ENCODE measurements at places on chromosomes 6 and 20. TPM values are rescaled to one million over a fixed set of nuclear protein-coding genes. Genes with fewer than 3 reads are reported as not detected.

DNA sequence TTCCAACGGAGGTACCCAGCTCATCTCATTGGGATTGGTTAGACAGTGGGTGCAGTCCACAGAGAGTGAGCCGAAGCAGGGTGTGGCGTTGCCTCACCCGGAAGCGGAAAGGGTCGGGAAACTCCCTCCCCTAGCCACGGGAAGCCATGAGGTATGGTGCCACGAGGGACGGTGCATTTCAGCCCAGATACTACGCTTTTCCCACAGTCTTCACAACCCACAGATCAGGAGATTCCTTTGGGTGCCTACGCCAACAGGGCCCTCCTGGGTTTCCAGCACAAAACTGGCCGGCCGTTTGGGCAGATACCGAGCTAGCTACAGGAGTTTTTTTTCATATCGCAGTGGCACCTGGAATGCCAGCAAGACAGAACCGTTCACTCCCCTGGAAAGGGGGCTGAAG, 46.9 kb downstream of the STXBP5 start:
- H3K36me3 ChIP-seq, result peaks cover 43% of the 10 kb centered on the region
- no peak overlapping the region for H3K27ac ChIP-seq
- H3K27me3 ChIP-seq, result no peaks in the 10 kb centered on the region
- peaks cover 2% of the 10 kb centered on the region for H3K4me1 ChIP-seq
- no peak for DNase-seq

The ADGRF1 gene
- not detected for total RNA-seq

The QRSL1 gene
- total RNA-seq, result 12.1 TPM

DNA sequence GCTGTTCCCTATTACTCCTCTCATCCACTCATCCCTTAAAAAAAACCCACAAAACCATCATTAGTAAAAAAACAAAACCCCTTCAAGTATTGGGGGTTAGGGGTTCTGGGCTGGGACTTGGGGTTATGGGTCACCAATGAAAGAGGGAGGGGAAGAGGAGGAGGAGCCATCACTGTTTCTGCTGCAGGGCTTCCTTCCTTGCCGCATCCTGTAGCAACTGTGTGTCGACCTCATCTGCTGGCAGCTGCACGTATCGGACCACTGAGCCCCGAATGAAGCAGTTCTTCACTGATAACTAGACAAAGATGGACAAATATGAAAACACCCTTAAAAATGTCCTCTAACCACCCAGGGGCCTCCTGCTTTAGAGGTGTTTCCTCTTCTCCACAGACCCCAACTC, 2.0 kb upstream of the VARS1 start:
- H3K4me3 ChIP-seq, result peak overlapping the region; percentile 76
- no peak for DNase-seq
- peaks cover 11% of the 10 kb centered on the region for H3K36me3 ChIP-seq
- H3K27me3 ChIP-seq, result no peaks in the 10 kb centered on the region

DNA sequence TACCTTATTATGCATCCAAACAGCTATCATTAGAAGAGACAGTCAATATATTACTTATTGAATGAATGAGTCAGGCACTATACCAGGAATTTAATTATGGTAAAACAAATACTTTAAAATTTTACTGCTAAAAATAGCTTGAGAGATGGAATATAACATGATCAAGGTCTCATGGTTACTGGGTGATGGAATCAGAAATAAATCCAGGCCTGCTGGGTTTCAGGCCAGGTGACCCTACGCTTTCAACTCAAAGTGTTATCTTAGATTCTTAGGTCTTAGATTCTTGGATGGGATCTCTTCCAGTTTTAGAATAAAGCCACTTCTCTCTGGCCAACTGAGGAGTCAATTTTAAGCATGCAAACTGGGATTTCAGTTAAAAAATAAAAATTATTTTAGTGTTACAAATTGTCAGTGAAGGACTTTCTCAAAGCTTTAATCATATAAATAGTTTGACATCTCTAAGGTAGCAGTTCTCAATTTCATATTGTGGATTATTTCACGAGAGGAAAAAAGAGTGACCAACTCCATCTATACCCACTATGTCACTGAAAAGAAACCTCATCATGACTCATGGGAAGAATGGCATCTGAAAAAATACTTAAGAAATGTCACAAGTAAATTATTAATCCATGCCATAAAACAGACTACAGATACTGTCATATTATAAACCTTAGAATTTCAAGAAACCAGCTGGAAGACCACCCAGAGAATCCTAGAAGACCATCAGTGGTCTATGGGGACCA, 283.4 kb upstream of the RUNX2 start:
- DNase-seq, result no peak
- H3K4me3 ChIP-seq, result no peak overlapping the region
- no peak overlapping the region for H3K27ac ChIP-seq
- H3K27me3 ChIP-seq, result no peaks in the 10 kb centered on the region

GRCh38 chr20:38217791-38218565, 42.6 kb downstream of the KIAA1755 start:
- H3K4me1 ChIP-seq, result peaks cover 1% of the 10 kb centered on the region
- no peaks in the 10 kb centered on the region for H3K36me3 ChIP-seq
- no peak overlapping the region for H3K4me3 ChIP-seq
- no peak for DNase-seq
- H3K27me3 ChIP-seq, result peaks cover 3% of the 10 kb centered on the region

- DNase-seq, result no peak
- H3K27ac ChIP-seq, result no peak overlapping the region
- no peak overlapping the region for H3K4me3 ChIP-seq
Measured at GRCh38 chr20:57996936-57997890, 231.2 kb downstream of the ANKRD60 start.

DNA sequence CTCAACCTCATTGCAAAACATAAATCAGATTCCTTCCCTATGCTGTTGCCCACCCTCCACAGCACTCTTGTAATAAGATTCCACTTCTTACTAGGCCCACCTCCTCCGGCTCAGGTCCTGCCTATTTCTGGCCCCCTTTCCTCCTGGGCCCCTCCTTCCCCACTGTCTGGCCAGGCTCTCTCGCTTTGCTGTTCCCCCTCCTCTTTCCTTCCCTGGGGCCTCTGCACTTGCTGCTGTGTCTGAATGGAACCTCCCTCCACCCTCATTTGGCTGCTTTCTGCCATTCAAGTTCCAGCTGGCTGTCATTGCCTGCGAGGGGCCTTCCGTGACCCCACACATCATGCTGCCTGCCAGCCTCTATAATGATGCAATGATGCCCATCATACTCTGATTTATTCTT, 38.9 kb downstream of the ARHGAP40 start:
- H3K4me1 ChIP-seq, result no peaks in the 10 kb centered on the region
- H3K27ac ChIP-seq, result no peak overlapping the region
- peaks cover 22% of the 10 kb centered on the region for H3K27me3 ChIP-seq
- H3K4me3 ChIP-seq, result no peak overlapping the region
- no peak for DNase-seq

DNA sequence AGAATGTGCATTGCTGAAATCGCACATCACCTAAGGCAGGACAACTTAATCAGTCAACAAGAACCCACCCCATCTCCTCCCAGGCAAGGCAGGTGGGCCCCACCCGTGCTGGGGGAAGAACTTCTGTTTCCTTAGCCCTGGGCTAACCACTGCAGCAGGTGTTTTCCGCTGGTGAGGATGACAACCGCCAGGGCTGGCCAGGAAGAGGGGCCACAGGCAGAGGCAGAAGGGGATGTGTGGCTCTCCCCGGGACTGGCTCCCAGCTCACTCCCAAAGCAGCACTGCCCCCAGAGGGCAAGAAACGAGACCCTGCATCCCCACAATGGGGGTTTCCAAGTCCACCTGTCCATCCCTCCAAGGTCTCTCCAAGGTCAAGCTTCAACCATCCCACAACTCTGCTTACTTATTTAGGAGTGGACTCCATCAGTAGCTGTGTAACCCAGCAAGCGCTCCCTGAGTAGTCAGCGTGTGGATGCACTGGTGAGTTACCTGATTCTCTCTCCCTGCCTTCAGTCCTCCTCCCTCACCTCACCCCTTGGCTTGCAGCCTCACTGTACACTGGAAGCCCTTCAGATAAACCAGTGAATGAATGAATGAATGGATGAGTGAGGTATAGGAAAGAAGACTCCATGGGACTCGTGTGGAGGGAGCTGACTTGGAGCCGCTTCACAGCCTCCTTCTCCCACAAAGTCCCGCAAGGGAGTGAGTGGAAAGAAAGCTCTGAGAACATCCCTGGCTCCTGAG, 168.2 kb upstream of the CST7 start:
- no peaks in the 10 kb centered on the region for H3K36me3 ChIP-seq
- no peak overlapping the region for H3K4me3 ChIP-seq
- H3K27me3 ChIP-seq, result peaks cover 26% of the 10 kb centered on the region

The ZNF311 gene
- 0.47 TPM for total RNA-seq

The ZNF165 gene
- 1.2 TPM for total RNA-seq

DNA sequence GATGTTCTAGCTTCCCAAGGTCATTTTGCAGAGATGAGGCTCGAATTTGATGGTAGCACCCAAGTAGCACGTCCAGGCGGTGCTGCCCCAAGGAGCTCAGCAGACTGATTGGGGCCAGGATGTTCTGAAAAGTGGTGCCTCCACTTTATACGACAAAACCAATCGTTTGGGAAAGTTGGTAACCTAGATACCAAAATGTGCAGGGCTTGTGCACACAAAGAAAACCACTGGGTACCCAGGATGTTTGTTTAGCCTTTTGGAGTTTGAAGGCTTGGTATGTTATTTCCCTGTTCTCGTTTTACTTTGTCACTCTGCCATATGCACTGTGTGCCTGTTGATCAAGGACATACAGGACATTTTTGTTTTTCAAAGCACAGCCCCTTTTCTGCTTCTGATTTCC, 40.7 kb upstream of the PBOV1 start:
- no peaks in the 10 kb centered on the region for H3K4me1 ChIP-seq
- H3K27ac ChIP-seq, result no peak overlapping the region
- H3K27me3 ChIP-seq, result peaks cover 20% of the 10 kb centered on the region
- no peak for DNase-seq

The ZBTB46 gene
- 0.11 TPM for total RNA-seq

The SPATS1 gene
- not detected for total RNA-seq

DNA sequence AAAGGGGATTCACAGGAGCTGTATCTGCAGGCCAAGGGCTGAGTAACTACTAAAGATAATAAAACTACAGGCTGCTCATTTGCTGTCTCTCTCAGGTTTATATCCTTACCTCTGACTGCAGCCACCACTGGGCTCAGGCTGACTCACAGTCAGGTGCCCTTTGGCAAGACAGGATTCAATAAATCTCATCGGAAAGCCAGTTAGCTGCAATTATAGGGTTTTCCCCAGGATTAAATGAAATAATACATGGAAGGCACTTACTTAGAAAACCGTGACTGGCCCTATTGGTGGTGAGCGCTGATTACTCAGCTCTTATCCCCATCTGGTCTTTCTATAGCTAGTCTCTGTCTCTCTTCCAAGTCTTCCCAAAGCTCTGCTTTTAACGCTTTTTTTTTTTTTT, 26.4 kb downstream of the RMND1 start:
- H3K36me3 ChIP-seq, result peaks cover 29% of the 10 kb centered on the region
- DNase-seq, result no peak
- H3K4me1 ChIP-seq, result no peaks in the 10 kb centered on the region
- H3K4me3 ChIP-seq, result no peak overlapping the region
- H3K27me3 ChIP-seq, result no peaks in the 10 kb centered on the region
- no peak overlapping the region for H3K27ac ChIP-seq

- H3K27me3 ChIP-seq, result no peaks in the 10 kb centered on the region
- H3K36me3 ChIP-seq, result no peaks in the 10 kb centered on the region
- DNase-seq, result no peak
- no peak overlapping the region for H3K4me3 ChIP-seq
- H3K4me1 ChIP-seq, result peaks cover 1% of the 10 kb centered on the region
Measured at GRCh38 chr6:117555882-117556498, 46.3 kb downstream of the GOPC start.

The BACH2 gene
- 61.7 TPM for total RNA-seq

The SPTLC3 gene
- 1.0 TPM for total RNA-seq

The SLC2A10 gene
- total RNA-seq, result not detected

GRCh38 chr6:54598787-54599313, 247.7 kb upstream of the FAM83B start:
- no peak overlapping the region for H3K4me3 ChIP-seq
- no peaks in the 10 kb centered on the region for H3K36me3 ChIP-seq

DNA sequence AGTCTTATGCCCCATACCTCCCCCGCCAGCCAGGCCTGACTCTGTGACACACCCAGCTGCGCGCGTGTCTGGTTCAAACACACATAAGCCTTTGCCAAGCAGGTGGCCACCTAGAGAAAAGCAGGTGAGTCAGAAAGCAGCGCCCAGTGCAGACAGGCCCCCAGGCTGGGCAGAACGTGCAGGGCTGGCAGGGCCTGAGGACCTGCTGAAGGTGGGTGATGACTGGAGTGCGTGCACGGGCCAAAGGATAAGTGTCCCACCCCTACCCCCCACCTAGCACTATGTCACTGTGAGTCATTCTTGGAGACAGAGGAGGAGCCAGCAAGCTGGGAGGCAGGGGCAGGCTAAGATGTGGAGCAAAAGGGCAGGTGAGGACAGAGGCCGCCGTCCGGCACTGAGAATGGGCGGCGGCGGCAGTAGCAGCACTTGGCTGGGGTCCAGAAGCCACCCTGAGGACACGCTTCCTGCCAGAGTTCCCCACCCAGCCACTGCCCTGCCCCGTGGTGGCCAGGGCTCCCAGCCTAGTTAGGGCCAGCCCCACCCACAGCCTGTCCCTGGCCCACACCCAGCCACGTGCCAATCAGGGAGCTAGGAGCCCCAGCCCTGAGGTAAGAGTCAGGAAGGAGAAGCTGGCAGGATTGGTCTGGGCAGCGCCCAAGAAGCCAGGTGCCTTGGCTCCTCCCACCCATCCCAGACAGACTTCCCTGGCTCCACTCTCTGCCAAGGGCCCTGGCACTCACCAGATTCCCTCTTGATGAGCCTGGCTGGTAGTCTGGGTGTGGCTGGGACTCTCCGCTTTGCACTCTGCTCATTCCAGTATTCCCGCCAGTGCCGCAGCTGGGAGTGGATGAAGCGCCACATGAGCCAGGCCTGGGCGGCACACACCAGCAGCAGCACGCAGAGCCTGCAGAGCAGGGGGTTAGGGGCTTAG, 72.7 kb downstream of the TRAM2 start:
- H3K4me1 ChIP-seq, result no peaks in the 10 kb centered on the region
- no peak overlapping the region for H3K4me3 ChIP-seq
- H3K27ac ChIP-seq, result no peak overlapping the region

The CGA gene
- total RNA-seq, result not detected

The FERMT1 gene
- total RNA-seq, result not detected

- no peak overlapping the region for H3K27ac ChIP-seq
- H3K36me3 ChIP-seq, result no peaks in the 10 kb centered on the region
- no peaks in the 10 kb centered on the region for H3K27me3 ChIP-seq
- no peaks in the 10 kb centered on the region for H3K4me1 ChIP-seq
- no peak overlapping the region for H3K4me3 ChIP-seq
Measured at GRCh38 chr6:120077489-120077888, 727.9 kb upstream of the MAN1A1 start.

GRCh38 chr6:31575335-31575901, at the start of gene TNF:
TSS of gene TNF (plus strand) at chr6:31575565. CDS start at chr6:31575742, 177 bp downstream.
- peak; percentile 71 for DNase-seq
- peaks cover 3% of the 10 kb centered on the region for H3K27me3 ChIP-seq
- peaks cover 81% of the 10 kb centered on the region for H3K4me1 ChIP-seq
- peak within 1 kb of the TSS; percentile 81 for H3K27ac ChIP-seq
- peak within 1 kb of the TSS; percentile 90 for H3K4me3 ChIP-seq
- peaks cover 40% of the 10 kb centered on the region for H3K36me3 ChIP-seq

The BPI gene
- not detected for total RNA-seq

- H3K36me3 ChIP-seq, result no peaks in the 10 kb centered on the region
- DNase-seq, result no peak
- no peaks in the 10 kb centered on the region for H3K4me1 ChIP-seq
Measured at GRCh38 chr6:145155873-145156782, 579.2 kb downstream of the EPM2A start.

GRCh38 chr20:10636326-10636818, 37.4 kb downstream of the JAG1 start:
- DNase-seq, result no peak
- peaks cover 3% of the 10 kb centered on the region for H3K4me1 ChIP-seq
- H3K27me3 ChIP-seq, result no peaks in the 10 kb centered on the region
- H3K4me3 ChIP-seq, result no peak overlapping the region
- peaks cover 8% of the 10 kb centered on the region for H3K36me3 ChIP-seq
